Fibroblast of pulmonary artery (primary cell): ENCODE measurements at places on chromosomes 1 and 21.
A peak's percentile ranks its signal among the peaks of the same experiment; 100 is the strongest.

- DNase-seq = no peak
Measured at GRCh38 chr1:210446479-210446878, 117.8 kb downstream of the HHAT start.

- DNase-seq = no peak
Measured at GRCh38 chr1:241276391-241276790, 80.6 kb downstream of the RGS7 start.

DNA sequence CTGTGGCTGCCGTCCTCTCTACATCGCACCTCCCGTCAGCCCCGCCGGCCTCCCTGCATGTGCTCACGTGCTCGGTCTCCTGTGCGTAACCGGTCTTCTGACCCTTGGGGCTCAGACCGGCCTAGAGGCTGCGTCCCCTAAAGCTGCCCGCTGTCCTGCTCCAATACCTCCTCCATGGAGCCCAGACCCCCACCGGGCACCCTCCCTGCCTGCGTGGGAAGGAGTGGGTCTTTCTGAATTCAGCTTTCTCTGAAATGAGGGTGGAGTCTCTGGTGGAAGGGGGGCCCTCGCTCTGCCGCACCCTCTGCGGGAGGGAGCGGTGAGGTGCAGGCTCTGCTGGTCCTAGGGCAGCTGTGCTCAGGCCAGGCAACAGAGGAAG, 18.7 kb upstream of the POFUT2 start:
- no peak for DNase-seq

DNA sequence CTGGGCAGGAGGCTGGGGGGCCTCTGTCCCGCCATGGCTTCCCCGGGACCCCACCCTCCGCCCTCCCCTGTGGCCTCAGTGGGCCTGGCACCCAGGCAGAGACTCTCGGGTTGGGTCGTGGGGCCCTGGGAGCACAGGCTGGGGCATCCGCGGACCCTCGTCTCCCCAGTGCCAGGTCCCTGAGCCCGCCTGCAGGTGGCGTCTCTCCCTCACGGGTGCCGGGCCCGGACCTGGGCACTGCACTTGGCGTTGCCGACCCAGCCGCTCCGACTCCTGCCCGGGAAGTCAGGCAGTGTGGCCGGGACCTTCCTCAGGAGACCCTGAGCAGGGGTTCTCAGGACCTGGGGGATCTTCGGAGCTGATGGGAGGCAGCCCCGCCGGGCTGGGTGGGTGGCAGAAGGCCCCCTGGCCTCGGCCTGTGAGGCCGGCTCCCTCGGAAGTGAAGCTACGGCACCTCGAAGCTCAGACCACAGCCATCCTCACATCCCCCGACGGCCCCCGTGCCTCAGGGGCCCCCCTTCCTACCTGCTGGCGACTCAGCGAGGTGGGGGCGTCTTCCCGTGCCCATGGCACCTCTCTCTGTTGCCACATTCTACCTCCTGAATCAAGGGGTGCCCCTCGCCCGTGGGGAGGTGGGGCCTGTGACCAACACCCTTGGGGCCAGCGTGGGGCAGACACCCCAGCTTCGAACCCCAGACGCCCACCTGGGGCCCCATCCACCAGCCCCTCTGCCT, 6.4 kb upstream of the C1orf159 start:
- DNase-seq = peak; percentile 70

GRCh38 chr1:159829273-159829634, 2.6 kb downstream of the SLAMF8 start:
- DNase-seq = peak; percentile 5

GRCh38 chr1:18501833-18502232, 21.1 kb downstream of the KLHDC7A start:
- no peak for DNase-seq

GRCh38 chr21:44550807-44551206, 498 bp downstream of the KRTAP10-2 start:
- no peak for DNase-seq

DNA sequence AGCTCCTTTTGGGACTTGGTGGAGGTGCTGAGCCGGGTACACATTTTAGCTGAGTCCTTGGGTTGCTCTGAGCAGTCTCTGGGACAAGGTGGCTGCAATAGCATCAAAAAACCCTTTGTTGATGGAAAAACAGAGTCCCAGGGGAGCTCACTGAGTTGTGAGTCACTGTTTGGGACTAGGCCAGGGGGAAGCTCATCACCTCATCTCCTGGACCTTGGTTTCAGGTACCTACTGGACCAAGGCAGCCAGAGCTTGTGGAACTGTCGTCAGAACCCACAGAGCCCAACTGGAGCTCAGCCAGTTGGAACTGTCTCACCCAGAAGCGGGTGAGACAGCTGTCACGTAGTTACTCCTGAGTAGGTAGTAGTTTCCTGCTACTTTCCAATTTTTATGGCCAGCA, 146.7 kb downstream of the HLX start:
- peak; percentile 34 for DNase-seq

DNA sequence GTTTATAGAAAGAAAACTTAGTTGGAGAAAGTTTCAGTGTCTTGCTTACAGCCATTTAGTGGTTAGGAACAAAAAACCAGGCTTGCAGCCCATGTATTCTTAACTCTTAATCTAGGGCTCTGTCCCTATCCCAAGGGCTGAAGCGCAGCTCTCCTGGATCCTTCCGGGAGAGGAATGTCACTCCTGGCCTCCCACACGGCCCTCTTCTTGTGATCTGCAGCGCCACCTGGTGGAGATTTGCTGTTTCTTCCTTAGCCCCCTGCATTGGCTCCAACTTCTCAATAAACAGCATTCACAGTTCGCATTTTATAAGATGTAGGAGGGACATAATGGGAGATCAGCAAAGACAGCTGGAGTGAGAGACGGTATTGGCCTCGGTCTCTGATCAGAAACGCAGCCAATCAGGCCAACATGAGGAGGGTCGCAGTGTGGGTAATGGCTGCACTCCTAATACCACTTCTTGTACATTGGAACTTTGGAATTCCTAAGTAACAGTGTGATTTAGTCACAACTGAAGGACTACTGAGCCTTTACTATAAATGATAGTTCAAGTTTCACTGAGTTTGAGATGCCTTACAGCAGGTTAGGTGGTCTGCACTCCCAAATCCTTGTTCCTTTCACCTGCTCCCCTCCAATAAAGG, 283.4 kb downstream of the ASTN1 start:
- DNase-seq = peak; percentile 77

DNA sequence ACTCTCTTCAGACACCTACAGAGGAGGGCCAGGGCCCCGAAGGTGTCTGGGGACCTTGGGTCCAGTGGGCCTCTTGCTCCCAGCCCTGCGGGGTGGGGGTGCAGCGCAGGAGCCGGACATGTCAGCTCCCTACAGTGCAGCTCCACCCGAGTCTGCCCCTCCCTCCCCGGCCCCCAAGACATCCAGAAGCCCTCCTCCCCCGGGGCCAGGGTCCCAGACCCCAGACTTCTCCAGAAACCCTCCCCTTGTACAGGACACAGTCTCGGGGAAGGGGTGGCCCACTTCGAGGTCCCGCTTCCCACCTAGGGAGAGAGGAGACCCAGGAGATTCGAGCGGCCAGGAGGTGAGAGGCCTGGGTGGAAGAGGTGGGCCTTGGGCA, 3.7 kb downstream of the ADAMTSL4 start:
- no peak for DNase-seq

DNA sequence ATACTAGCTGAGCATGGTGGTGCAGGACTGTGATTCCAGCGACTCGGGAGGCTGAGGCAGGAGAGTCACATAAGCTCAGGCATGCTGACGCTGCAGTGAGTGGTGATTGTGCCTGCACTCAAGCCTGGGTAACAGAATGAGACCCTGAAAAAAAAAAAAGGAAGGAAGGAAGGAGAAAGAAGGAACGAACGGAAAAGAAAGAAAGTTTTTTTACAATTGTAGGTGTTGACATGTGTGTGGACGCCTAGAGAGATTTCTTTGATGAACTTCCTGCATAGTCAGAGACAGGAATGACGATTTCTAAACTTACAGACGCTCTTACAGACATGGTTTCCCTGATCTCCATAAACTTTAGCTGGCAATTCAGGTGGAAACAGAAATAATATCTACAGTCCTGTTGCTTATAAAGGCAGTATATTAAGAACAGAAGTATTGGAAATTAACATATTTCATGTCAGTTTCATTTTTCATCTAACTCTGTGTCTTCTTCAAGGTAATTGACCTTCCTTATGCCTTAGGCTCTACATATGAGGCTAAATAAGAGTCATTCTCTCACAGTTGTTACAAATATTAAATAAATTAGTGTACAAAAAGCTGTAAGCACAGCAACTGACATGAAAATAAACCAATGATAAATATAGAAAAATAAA, 4.1 kb downstream of the SAMSN1 start:
- DNase-seq = peak; percentile 32

DNA sequence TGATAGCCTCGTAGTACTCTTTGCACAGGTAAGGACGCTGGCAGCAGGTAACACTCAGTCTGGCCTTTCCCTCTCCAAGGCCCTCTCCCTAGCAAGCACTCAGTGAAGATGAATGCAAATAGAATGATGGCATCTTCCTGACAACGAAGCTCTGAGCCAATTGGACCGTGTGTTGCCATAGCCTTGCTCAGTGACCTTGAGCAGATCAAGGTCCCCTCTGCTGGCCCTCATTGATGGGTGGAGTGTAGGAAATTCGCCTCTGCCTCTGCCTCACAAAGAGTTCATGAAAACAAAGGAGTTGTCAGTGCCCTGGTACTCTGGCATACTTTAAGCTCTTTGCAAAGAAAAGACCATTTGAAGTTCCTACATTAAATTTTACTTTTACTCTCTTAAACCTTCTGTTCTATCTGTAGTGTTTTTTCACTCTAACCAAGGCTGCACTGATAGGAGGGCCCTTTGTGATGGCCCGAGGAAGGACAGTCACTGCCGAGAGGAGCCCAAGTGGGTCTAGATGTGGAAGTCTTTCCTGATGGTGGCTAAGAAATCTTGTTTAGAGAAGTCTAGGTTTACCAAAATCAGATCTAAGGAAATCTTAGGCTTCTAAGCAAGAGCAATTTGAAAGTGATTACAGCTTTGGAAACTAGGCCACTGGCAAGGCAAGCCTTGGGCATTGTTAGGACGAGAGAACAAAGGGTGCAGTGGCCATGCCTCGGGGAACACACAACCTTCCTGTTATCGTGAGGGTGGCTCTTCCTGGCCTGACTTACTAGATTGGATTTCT, 38.2 kb downstream of the SMYD2 start:
- DNase-seq = no peak

- peak; percentile 75 for DNase-seq
Measured at GRCh38 chr1:85611425-85611824, 30.9 kb downstream of the CCN1 start.

DNA sequence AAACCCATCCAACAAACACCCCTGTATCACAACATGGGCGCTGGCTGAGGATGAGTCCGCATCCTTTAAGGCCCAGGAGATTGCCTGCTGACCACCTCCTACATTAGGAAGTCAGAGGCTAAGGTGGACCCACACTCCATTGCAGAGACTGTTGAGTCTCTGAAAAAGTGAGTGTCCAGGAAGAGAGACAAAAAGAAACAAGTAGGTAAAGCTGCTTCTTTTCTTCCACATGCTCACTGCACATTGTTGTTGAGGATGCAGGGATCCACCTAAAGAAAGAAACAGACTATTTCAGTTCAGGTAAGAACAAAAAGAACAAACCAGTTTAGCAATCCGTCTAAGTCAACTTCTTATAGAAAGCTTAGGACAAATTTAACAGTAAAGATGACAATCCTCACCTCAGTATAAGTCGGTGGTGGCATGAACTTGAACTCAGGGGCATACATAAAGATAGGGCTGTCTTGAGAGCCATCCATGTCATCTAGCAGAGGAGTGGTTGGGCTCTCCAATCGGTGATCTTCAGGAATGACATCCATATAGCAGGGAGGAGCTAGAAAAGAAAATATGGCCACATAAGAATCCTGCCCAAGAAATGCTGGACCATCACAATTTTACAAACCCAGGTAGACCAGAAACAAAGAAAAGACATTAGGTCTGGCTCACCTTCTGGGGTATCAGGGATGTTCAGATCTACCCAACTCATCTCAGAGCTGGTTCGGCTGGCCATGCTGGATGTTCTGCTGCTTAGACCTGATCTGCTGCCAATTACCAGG, 2.6 kb downstream of the TXNIP start:
- no peak for DNase-seq
